ENCODE measurements at places on chromosomes 3 and 15.

GRCh38 chr15:31083370-31083780, 18.1 kb downstream of the TRPM1 start:
- no peak for DNase-seq

- DNase-seq, result no peak
Observed at GRCh38 chr3:79765911-79766310, 1.9 kb downstream of the ROBO1 start.

GRCh38 chr3:196122021-196122687, 40.3 kb upstream of the TFRC start:
- no peak for DNase-seq

GRCh38 chr3:59249698-59250361, 200.0 kb upstream of the CFAP20DC start:
- no peak for DNase-seq

DNA sequence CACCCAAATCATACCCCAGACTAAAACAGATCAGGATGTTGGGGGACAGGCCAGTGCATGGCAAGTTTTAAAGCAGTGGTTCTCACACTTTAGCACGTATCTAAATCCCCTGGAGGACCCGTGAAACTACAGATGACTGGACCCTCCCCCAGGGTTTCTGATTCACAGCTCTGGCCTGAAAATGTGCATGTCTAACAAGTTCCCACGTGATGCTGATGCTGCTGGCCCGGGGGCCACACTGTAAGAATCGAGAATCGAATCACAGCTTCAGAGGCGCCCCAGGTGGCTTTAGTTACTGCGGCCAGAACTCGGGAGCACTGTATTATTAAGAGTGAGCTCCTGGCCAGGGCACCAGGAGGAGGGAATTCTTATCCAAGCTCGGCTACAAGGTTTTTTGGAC, 11.6 kb downstream of the ADAMTS17 start:
- DNase-seq, result peak; percentile 14

GRCh38 chr3:161066930-161067329, 38.2 kb downstream of the B3GALNT1 start:
- DNase-seq, result no peak

DNA sequence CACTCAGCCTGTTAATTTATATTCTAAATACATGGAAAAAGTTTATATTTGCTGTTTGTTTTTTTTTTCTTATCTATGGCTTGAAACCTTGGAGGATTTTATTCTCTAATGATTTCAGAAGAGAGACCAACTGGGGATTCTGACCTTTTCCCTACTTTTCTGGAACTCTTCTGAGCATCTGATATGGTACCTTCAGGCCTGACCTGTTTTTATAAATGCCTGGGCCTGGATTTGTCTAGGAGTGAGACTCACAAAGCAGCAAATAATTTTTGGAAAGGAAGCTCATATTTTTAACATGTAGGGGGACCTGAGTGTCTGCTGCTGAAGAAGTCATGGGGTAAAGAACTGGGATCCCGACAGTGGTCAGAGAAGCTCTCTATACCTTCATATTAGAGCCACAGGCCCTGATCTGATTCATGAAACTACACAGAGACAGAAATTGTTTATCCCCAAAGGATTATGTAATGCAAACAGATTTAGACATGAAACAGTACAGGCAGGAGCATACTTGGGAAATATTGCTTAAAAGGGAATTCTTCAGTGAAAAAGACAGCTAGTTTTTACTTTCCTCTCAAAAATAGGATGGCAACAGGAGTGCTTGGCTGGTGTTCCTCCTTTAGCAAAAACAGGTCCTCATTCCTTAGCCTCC, 15.9 kb downstream of the PPM1L start:
- DNase-seq, result no peak

DNA sequence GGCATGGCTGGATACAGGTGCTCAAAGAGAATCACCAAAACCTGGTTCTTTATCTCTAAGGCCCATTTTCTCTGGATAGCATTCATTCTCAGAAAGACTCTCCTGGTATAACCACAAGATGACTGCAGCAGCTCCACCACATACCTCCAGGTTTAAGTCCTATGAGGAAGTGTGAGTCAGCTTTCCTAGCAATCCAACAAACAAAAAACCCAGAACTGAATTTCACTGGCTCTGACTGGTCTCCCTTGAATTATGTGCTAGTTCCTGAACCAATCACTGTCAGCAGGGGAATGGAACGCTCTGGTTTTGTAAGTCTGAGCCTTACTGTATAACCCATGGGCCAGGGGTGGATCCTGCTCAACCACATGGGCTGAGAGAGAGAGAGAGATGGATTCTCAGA, 27.2 kb downstream of the MRPL46 start:
- no peak for DNase-seq

DNA sequence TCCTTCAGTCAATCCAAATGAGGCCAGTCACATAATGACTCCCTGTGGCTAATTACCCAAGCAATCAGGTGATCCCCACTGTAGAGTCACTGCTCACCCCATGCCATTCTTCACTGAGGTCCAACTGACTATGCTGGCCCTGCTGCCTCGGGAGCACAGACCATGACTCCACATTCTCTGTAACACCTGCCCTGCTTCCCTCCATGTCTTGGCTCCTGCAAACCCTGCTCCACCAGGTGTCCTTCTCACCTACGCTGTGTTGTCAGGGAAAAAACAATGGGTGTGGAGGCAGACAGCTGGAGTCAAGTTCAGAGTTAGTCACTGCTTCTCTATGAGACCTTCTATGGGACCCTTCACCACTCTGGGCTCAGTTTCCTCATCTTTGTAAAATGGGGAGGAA, 6.1 kb upstream of the SFMBT1 start:
- DNase-seq, result no peak

DNA sequence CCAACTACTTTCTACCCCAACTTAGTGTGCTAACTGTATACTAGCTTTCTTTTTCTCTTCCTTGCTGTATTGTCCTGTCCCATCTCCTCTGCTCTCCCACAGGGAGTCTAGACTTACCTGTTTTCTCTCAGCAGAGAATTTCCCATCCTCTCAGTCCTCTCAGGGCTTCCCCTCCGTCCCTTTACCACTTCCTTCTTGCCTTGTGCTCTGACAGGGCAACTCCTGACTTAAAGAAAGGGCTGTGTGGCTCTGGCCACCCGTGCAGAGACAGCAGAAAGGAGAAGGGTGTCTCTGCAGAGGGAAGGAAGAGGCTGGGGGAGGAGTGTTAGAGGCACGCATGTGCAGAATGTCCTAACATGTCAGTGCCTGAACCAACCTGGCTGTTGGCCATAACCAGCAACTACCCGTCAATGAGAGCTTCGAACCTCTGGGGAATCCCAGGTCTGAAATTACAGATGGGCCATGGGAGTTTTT, at the start of gene GCSAM:
TSS of gene GCSAM (minus strand) at position 274 of the 474 bp plus-strand sequence. CDS start at position 146, 128 bp downstream.
- no peak for DNase-seq

DNA sequence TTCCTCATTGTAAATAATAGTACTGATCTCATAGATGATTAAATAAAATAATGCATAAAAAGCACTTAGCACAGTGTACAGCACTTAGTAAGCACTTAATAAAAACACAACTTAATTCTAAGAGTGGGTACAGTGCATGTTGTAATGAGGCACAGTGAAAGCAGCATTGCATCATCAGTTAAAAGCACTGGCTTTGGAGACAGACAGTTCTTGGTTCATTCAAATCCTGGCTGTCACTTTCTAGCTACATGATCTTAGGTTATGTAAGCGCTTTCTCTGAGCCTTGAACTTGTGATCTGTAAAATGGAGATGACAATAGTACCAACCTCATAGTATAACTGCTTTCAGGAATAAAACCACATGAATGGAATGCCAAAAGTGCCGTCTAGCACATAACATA, 151.5 kb downstream of the DPH6 start:
- no peak for DNase-seq

DNA sequence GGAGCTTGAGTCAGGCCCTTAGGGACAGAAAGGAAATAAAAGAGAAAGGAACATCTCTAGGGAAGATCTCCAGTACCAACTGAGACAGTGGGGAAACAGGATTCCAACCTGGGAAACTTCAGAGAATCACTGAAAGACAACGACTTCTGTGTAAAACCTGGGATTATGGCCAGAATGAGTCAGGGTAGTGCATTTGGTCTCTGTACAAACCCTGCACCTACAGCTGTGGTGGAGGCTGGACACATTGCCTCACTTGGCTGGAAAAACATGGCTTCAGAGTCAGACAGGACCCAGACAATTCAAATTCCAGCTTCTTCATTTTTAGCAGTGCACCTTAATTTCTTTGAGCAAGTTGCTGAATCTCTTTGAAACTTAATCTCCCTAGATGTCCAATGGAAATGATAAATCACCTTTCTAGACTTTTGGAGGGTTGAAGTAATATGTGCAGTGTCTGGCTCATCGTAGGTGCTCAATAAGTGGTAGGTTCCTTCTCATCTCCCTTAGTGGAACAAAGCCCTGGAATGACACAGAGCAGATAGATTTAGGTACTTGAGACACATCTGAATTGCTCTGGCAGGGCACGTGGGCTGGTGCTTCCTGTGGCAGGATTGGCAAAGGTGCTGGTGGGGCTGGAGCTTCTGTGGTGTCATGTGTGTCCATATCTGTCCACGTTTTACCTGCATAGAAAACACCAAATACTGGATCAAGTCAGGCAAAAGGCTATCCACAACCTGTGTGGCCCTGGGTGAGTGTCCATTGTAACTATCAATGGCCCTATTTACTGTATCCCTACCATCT, 6.1 kb upstream of the CLSTN2 start:
- no peak for DNase-seq

DNA sequence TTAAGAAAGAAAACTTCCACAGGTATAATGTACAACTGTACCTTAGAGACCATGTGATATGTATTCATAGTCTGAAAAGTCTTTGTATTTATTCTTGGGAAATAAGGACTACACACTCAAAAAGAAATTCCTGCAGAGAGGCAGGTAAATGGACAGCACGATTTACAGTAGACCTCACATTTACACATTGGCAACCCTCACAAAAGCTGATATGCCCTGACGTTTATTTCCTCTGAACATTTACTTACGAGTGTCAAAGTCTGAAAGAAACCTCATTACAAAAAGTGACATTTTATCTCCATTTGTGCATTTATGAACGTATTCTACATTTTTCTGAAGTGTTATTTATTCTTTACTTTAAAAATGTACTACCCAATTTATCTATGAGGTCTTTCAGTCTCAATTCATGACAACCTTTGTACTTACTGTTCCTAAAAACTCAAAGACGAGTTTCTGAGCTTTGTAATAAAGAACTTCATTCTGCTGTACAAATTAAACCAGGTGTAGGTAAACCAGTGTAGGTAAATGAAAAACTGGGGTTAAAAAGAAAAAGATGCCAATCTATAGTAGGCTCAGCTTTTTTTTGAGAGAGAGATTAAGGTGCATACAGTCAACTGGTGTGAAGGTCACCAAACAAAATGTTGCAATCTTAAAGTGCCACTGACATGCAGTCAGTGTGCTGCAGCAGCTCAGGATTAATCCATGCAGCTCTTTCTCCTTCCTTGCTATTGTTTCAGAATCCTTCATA, 44.3 kb downstream of the THRB start:
- DNase-seq, result no peak

DNA sequence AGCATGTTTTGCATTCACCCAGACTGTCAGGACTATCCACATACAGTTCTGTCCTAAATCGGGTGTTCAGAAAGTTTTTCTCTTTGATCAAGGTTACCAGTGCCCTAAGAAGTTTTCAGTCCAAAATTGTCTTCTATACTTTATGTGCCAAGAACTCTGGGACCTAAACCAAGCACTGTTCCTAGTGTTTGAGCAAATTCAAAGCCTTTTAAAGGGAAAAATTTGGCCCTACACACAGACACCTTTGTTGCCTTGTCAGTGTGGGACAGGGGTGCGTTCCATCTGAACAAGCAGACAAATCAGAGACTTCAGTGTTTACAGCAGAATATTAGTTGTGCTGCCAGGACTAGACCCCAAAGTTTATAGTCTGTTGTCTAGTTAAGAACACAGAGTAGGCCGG, 50.6 kb downstream of the DGKG start:
- DNase-seq, result no peak

GRCh38 chr3:111592143-111592542, 3.0 kb downstream of the ZBED2 start:
- DNase-seq, result no peak

DNA sequence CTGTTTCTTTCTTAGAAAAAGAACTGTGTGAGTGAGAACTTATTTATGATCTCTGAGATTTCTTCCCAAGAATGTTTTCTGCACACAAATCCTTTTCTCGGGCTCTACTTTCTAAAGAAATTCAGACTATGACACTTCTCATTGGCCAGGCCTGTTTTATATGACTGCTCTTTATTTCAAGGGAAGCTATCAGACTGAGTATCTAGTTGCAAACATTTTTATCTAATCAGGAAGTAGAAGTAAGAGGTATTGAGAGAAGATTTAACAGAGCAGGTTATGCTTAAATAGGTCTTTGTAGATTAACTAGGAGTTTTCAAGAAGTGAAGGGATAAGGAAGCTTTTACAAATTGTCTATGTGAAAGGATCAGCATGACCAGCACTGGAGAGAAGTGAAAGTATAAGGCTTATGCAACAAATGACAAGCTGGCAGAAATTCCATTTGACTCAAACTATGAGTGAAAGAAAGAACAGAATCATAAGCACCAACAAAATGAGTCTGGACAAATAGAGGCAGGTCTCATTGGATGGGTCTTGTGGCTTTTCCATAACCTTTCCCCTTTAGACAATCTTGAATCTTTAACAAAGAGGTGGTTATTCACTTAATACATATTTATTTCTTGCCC, 71.9 kb upstream of the CHL1 start:
- DNase-seq, result no peak

GRCh38 chr3:162605651-162606204, 1109.1 kb downstream of the OTOL1 start:
- no peak for DNase-seq

DNA sequence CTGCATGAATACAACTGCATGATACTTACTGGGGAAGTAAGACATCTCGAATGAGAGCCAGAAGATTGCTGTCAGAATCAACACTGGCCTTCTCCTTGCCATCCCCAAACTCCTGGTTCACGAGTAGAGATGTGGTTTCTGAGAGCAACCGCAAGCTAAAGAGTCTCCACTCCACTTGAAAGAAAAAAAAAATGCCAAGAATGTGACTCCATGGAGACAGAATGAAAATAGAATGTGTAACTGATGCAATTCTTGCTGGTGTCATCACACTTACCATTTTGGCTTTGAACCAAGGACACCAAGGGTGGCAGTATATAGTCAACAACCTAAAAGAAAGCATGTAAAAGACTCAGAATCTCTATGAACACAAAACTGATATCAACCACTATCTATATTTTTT, 280.4 kb downstream of the ULK4 start:
- no peak for DNase-seq

DNA sequence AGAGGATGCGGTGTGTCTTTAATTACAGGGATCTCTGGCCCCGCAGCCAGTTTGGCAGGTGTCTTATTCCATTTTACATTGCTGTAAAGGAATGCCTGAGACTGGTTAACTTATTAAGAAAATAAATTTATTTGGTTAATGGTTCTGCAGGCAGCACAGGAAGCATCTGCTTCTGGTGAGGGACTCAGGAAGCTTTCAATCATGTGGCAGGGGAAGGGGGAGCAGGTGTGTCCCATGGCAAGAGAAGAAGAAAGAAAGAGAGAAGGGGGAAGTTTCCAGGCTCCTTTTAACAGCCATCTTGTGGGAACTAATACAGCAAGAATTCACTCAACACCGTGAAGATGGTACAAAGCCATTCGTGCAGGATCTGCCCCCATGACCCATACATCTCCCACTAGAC, 128.0 kb upstream of the CRBN start:
- DNase-seq, result no peak
